Activated T-cell treated with anti-CD3 and anti-CD28 coated beads for 4 hours (primary cell): ENCODE measurements at places on chromosomes 3 and 15.

GRCh38 chr3:32869513-32870047 is 51.8 kb downstream of the TRIM71 start:
- no peak for DNase-seq

- DNase-seq, result no peak
Measured at GRCh38 chr15:20106026-20106425, 435.6 kb downstream of the GOLGA6L6 start.

- no peak for DNase-seq
Measured at GRCh38 chr3:33581666-33582065, 136.4 kb downstream of the CLASP2 start.

DNA sequence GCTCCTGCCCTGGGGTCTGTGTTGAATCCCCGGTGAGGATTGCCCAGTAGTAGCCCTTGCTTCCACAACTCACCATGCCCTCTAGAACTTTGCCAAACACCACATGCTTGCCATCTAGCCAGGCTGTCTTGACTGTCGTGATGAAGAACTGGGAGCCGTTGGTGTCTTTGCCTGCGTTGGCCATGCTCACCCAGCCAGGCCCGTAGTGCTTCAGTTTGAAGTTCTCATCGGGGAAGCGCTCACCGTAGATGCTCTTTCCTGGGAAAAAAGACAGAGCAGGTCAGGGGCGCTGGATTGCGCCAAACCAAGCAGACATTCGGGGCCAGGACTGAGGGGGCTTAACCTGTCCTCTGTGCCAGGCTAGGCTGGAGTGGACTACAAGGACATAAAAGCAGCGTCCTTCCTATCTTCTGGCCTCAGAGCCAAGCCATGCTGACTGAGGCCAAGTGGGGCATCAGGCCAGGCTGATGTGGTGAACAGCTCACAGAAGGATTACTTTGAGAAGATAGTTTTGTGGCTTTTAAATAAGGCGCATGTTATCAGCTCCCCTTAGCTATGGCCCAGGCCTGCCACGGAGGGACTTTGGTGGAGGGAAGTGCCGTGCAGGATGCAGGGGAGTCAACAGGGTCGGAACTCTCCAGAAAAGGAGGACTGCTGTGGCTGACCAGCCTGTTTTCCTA is 5.3 kb downstream of the SNX22 start:
- DNase-seq, result no peak

DNA sequence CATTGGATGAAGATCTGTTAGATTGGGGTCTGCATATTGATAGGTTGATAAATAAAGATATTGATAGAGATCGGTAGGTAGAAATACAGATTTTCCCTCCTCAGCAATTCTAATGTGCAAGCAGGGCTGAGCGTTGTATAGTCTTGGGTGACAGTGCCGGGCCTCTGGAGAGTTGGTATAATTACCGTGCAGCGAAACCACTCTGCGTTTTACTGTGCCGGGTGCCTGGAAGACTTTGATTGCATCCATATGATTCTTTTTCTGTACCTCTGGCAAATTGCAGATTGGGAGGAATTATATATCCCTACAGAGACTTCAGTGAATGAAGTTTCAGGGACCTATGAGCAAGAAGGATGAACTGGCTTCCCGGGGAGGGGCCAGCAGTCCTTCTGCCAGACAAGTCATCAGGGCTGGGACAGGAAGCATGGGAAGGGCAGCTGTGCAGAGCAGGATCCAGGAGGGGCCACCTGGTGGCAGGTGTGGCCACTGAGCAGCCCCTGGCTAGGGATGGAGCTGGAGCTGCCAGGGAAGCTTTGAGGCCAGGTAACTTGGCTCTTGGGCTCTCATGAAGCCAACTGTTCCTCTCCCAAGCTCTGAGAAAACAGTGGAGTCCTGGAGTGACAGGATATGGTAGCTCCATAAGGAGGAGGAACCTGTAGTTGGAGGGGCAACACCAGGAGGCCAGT is 132.5 kb downstream of the APBA2 start:
- DNase-seq, result no peak

- DNase-seq, result no peak
Measured at GRCh38 chr3:124300416-124300815, 308.5 kb upstream of the ROPN1 start.

DNA sequence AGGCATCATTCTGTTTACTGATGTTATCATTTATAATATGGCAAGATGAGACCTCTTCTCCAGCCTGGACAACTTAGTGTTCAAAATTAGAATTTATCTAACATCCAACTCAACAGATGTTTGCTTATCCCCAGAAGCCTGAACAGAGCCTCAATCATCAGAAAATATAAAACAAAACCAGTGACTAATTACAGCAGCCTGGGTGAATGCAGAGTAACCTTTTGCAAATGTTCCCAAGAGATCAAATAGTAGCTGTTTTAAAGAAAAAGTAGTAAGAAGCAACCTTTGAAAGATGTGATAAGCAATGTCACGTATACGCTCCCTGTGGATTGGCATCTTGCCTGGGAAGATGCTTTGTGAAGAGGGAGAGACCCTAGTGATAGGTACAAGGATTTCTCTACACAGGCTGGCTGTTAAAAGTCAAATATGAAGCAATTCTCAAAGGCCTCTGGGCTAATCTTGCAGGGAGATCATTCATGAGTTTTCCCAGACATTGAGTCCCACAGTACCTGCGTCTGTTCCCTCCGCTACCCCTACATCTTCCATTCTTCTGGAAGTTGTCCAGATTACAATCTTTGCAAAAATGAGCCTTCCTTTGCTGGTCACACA is 39.3 kb upstream of the PRICKLE2 start:
- DNase-seq, result no peak

- no peak for DNase-seq
Measured at GRCh38 chr3:165347526-165347925, 151.3 kb upstream of the SLITRK3 start.

DNA sequence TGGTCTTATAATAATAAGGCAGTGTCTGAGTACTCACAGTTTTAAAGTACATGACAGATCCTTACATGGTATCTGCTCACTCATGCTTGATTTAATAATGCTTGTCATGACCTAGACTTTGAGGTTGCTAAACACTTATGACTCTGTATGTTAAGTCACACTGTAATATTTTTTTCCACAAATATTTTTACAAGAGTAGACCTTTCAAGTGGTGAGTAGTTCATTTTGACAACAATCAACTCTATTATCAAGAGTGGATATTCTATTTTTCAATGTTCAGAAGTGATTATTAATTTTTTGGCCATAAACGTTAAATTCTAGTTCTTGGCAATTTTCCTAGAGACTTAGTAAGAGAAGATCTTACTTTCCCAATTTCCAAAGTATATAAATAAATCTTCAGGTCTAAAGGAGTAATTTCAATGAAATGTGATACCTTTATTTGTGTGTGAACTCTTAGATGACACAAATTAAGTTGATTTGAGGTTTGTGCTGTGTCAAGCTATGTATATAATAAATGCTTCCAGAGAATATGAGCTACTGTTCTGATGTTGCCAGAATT is 104.5 kb downstream of the NLGN1 start:
- DNase-seq, result no peak

GRCh38 chr3:99933971-99934750 is 116.5 kb downstream of the CMSS1 start:
- DNase-seq, result no peak

DNA sequence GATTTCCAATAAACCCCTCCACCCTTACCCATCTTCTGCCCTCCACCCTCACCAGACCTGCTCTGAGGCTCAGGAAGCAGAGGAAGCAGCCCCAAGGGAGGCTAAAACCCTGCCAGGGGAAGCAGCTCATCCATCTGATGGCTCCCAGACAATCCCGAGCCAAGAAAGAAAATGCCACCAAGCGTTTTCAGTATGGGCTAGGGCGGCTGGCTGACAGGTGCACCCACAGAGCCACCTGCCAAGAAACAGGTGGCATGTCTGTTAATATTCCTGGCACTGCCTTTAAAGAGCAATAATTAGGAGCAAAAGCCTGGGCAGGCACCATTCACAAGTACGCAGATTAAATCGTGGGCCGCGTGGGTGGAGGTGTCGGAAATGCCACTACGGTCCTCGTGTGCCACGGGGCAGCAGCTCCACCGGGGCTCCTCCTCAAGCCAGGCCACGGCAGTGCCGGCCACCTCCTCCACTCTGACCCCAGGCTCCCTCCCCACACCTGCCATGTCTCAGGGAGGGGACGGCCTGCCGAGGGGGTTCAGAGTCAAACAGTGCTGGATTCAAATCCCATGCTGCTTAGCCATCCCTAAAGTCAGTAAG is 23.9 kb upstream of the GRIP2 start:
- DNase-seq, result no peak

DNA sequence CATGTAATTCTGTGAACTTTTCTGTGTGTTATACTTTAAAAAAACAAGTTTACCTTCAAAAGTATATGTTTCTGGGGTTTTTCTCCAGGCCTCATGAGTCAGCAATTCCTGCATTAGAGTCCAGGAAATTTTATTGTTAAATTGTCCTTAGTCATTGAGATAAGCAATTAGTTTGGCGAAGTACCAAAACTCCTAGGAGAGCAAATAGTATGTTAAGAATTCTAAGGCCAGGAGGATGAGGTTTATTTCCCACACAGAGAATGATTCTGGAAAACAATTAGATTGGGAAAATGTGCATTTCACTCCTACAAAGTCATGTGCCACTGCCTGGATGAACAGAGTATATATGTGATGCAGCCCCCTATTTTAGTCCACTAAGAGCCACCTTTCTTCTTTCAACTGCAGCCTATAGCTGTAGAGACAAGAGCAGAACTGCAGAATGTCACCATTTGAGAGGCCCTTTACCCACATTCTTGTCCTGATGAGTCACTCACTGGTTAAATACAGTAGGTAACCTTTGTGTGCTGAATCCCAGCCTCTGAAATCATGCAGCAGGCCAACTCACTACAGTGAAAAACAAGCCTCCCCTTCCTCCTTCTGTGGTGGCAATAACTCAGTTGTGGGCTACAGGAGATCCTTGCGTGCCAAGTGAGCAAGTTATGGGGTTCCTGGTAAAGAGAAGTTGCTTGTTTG is 452.8 kb upstream of the THBS1 start:
- no peak for DNase-seq

- no peak for DNase-seq
Measured at GRCh38 chr15:48627260-48627940, 18.1 kb downstream of the FBN1 start.

GRCh38 chr3:72270072-72270681 is 485.2 kb upstream of the PROK2 start:
- DNase-seq, result no peak

- no peak for DNase-seq
Measured at GRCh38 chr15:96107916-96108315, 222.6 kb upstream of the NR2F2 start.
